ENCODE measurements at places on chromosomes 1 and 21.

- DNase-seq: no peak
Observed at GRCh38 chr1:158354255-158354654, 561 bp downstream of the CD1E start.

GRCh38 chr1:186511761-186512637, 51.1 kb upstream of the PDC start:
- no peak for DNase-seq

- DNase-seq: no peak
Observed at GRCh38 chr1:91226741-91227140, 177.9 kb downstream of the HFM1 start.

- DNase-seq: peak; percentile 19
Observed at GRCh38 chr1:157270705-157271274, 132.6 kb upstream of the ETV3 start.

DNA sequence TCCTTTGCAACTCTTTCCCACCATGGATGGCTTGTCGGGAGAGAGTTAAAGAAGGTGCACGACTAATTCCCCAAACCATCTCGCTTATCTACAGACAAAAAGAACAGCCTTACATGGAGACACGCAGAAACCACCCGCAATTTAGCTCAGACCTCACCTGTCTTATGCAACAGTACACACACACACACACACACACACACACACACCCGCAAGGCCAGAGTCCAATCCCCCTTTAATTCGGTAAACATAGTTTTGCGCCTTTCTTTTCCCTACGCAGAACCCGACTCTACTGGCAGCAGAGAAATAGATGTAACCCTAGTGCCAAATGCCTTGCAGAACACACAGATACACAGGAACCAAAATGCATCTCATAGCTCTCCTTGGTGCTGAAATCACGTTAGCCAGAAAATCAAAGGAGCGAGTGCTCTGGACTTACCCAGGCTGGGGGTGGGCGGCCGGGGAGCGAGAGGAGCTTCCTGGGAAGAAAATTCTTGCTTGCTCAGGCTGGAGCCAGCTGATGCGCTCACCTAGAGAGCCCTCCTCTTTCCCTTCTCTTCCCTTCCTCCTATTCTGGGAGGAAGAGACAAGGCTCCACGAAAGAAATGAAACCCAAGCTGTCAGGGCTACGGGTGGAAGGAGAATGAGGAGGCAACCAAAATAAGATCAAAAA, 470 bp downstream of the TNR start:
- no peak for DNase-seq

DNA sequence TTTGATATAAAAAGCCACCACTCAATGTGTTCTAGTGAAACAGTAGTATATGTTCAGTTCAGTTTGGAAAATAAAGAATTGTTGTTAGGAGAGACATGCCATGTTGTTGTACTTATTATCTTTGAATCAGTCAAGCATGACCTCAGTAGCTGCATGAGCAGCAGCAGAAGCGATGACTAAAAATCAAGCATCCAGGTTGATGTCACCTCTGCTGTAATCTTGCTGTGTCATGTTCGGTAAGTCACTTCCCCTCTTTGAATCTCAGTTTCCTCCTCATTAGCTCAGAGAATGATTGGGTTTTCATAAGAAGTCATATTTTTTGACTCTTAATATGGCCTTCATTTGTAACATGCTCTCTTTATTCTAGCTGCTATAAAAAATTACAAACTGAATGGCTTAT, 428.4 kb upstream of the B3GALT2 start:
- DNase-seq: no peak

- DNase-seq: peak; percentile 28
Observed at GRCh38 chr1:52867087-52867863, 24.7 kb downstream of the ZYG11A start.

- DNase-seq: no peak
Observed at GRCh38 chr1:91745640-91746373, 140.1 kb downstream of the TGFBR3 start.

- no peak for DNase-seq
Observed at GRCh38 chr1:118988186-118989005, at the start of gene TBX15. TSS of gene TBX15 (minus strand) at chr1:118988343. CDS start at chr1:118987795, 548 bp downstream.

DNA sequence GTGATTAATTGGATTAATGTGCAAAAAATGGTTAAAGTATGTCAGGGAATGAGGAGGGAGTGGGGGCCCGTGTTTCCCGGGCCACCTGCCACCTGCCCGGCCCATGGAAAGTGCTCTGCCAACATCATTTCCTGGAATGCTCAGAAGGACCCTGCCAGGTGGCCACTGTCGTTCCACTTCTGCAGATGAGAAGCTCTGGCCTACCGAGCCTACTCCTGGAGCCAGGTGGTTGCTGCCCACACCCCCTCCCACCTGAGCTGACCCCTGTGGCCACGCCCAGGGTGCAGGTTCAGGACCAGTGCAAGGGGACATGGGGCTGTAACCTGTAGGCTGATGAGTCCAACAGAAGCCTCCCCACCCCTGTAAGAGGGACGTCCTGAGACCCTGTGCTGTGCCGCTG, 99.7 kb downstream of the PRDM16 start:
- no peak for DNase-seq

GRCh38 chr1:222772996-222773379, 36.0 kb downstream of the FAM177B start:
- DNase-seq: peak; percentile 47

DNA sequence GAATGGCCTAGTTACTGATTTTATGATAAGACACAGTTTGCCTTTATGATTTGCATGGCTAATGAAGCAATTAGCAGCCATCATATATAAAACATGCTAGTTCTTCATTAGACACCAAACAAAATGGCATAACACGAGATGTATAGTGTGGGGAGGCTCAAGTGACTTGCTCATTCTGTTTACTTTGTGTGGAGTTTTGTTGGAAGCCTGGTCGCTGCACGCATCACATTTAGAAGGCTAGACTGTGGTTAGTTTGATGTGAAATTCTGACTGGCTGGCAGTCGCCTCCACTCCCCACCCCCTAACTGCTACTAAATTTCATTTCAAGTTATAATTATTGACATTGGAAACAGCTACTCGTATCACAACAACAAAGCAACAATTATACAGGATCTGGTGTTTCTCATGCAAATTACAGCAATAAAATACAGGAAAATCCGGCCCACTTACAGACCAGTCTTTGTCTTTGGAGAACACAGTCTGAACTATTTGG, 356.1 kb downstream of the LMO4 start:
- DNase-seq: no peak

DNA sequence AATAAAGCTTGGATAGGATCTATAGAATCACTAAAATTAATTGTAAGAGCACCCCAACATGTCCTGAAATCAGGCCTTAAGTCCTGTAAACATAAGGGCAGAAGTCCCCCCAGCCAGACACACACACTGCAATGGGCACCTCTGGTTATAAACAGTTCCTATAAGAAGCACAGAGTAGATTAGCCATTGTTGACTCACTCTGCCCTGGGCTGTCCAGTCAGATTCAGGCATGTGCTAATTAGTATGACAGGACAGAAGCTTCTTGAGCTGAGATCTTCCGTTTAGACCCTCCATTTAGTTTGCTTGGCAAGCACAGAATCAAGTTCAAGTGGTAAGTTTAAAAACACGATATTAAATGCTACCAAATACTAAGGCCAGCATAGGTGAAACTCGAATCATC, 11.8 kb upstream of the DENND1B start:
- no peak for DNase-seq

DNA sequence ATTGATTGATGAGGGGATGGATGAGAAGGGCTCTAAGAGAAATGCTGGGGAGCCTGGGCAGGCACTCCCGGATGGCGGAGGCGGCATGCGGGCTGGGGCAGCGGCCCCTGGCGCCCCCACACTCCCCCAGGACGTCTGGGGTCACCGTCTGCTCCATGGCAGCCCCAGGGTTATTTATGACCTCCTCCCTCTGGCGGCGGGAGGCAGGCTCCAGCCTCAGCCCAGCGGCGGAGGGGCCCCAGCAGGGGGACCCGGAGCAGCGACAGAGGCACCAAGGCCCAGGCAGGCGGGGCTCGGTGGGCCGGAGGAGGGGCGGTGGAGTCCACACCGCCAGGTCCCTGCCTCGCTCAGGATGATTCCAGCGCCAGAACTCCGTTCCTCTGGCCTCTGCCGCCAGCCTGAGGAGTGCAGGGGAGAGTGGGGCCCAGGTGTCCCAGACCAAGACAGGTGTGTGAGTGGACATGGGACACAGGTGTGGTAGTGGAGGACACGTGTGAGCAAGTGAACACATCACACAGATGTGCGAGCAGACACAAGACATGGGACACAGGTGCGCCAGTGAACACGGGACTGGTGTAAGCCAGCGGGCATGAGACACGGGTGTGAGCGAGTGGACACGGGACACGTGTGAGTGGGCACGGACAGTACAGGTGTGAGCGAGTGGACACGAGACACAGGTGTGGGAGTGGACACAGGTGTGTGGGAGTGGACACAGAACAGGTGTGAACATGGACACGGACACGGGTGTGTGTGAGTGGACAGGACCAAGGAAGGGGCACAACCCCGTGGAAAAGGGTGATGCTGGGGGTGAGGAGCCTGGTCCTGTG, 2.5 kb upstream of the SAMD11 start:
- peak; percentile 42 for DNase-seq

DNA sequence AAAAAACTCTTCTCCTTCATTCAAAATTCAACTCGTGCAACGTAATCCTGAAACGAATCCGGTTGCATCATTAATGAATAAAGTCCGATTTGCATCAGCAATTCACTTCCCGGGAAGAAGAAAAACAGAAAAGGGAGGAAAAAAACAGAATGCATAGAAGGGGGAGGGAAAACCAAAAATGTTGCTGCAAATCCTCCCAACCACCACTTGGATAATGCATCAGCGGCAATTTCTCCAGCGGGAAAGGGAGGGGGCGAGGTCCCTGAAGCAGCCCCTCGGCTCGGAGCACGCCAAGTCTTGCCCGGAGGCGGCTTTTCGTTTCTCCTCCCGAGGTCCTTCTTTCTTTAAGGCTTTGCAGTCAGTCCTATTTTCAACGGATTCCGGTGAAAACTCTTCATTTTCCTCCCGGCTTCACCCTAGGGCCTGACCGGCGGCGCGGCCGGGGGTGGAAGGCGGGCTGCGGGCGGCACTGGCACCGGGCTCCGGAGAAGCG, 723 bp downstream of the CDC42BPA start:
- no peak for DNase-seq

GRCh38 chr21:42696501-42697040, 43.1 kb downstream of the PDE9A start:
- DNase-seq: no peak

Data from germinal center (tissue), 1 donor.